RPMI8226 (cell line): ENCODE measurements at places on chromosomes 3 and 15.
A peak's percentile ranks its signal among the peaks of the same experiment; 100 is the strongest.

- no peak for DNase-seq
These were observed 65.9 kb downstream of the THSD4 start for GRCh38 chr15:71180986-71181853.

- DNase-seq: no peak
These were observed 16.7 kb downstream of the PLA2G4D start for GRCh38 chr15:42077689-42078088.

- no peak for DNase-seq
These were observed 8.5 kb downstream of the VEPH1 start for GRCh38 chr3:157494581-157495281.

GRCh38 chr15:75625542-75626347 lies at the start of gene SNUPN:
Gene SNUPN (minus strand): TSS chr15:75625725. CDS start chr15:75621051, 4,674 bp downstream.
- peak; percentile 99 for DNase-seq

GRCh38 chr3:111591555-111591954 lies 3.6 kb downstream of the ZBED2 start:
- DNase-seq: no peak

- DNase-seq: no peak
These were observed 15.1 kb downstream of the KLHL24 start for GRCh38 chr3:183650554-183650953.

DNA sequence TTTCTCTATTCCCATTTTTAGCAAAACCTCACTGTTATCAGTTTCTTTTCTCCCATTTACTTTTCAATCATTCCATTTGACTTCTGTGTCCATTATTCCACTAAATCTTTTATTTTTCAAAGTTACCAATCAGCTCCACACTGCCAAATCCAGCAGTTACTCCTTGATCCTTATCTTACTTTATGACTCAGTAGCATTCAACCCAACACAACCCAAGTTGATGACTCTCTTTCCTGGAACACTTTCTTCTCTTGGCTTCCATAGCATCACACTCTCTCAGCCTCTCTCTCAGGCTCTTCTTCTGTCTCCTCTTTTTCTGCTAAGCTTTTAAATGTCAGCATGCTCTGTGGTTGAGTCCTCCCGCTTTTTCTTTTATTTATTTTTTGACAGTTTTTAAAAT lies 36.3 kb downstream of the RASGRP1 start:
- DNase-seq: no peak

DNA sequence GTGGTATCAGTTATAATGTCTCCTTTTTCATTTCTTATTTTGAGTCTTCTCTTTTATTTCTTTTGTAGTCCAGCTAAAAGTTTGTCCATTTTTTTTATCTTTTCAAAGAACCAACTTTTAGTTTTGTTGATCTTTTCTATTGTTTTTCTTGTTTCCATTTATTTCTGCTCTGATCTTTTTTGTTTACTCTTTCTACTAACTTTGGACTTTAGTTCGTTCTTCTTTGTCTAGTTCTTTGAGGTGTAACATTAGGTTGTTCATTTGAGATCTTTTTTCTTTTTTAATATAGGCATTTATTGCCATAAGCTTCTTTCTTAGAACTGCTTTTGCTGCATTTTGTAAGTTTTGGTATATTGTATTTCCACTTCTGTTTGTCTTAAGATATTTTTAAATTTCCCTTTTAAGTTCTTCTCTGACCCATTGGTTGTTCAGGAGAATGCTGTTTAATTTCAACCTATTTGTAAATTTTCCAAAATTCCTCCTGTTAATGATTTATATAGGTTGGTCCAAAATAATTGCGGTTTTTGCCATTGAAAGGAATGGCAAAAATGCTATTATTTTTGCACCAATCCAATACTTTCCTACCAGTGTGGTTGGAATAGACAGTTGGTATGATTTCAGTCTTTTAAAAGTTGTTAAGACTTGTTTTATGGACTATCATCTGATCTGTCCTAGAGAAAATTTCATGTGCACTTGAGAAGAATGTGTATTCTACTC lies 51.2 kb downstream of the KAT2B start:
- no peak for DNase-seq

DNA sequence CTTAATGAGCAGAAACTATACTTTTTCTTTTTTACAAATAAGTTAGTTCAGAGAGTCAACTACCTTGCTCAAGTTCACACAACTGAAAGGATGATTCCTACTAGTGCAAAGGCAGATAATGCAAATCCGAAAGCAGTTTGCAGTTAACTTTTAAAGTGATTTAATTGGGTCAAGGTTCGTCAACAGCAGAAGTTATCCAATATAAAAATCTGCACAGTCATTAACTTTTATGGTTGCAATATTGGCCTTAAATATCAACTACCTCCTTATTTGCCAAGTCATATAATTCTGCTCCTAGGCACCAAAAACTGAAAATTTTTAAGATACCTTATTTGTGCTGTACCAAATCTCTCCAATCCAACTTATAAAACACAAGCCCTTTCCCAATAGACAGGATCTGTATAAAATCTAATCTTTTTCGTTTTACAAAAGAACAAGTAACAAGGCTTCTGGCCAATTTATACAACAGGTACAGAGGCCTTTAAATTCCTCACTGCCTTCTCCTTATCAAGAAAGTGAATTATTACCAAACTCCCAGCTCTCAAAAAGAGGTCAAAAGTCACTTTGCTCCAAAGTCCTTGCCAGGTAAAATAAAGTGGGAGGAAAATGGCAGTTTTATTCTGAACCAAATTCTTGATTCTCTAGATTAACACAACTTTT lies 416.6 kb upstream of the NECTIN3 start:
- no peak for DNase-seq

DNA sequence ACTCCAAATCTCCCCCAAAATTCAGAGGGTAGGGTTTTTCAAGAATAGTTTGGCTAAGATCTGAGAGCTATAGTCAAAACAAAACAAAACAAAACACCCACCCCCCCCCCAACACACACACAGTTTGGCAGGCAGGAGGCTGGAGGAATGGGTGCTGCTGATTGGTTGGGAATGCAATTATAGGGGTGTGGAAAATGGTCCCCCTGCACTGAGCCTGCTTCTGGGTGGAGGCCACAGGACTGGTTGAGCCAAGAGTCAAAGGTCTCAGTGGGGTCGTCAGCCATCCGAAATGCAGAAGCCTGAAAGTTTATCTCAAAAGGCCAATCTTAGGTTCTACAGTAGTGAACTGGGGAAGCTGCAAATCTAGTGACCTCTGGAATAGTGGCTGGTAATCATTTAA lies 2.5 kb upstream of the HACD2 start:
- DNase-seq: no peak

DNA sequence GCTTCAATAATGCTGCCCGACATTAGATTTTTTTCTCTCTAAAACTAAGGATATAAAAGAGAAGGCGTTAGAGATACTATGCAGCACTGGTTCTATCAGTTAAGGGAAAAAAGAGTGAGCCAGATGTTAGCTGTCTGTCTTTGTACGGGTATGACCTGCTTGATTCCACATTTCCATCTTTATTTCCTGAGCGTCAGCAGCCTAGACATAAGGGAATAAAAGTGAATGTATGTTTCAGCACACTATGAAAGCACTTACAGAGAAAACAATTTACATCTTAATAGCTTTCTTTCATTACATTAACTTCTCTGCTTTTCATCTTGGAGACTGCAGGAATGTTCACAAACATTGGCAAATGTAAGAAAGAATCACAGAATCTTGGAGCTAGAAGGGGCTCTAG lies 319.3 kb downstream of the CTNNB1 start:
- DNase-seq: no peak

DNA sequence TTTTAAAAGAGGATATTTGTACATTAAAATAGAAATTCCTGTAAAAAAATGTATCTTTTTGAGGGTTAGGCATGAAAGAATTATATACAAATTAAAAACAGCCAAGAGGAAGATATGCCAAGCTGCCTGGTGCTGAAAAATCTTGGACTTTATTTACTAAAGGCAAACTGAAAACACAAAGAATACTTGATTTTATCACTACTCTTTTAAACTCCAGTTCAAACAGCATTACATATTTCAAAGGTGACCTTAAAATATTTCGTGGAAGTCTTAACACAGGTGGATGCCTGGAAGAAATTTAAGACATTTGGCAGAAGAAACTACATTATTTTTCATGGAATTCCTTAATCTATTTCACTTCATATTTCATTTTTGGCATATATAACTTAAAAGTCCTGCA lies 101.1 kb upstream of the SLC2A2 start:
- no peak for DNase-seq

- DNase-seq: no peak
These were observed 35.5 kb downstream of the ESYT3 start for GRCh38 chr3:138469874-138470273.

GRCh38 chr15:22917556-22917955 lies 62.6 kb downstream of the CYFIP1 start:
- no peak for DNase-seq

- no peak for DNase-seq
These were observed 245.7 kb downstream of the SV2B start for GRCh38 chr15:91345736-91346135.

GRCh38 chr3:52650439-52650838 lies 35.3 kb downstream of the PBRM1 start:
- no peak for DNase-seq

GRCh38 chr3:8516047-8516661 lies 14.5 kb downstream of the LMCD1 start:
- DNase-seq: no peak

DNA sequence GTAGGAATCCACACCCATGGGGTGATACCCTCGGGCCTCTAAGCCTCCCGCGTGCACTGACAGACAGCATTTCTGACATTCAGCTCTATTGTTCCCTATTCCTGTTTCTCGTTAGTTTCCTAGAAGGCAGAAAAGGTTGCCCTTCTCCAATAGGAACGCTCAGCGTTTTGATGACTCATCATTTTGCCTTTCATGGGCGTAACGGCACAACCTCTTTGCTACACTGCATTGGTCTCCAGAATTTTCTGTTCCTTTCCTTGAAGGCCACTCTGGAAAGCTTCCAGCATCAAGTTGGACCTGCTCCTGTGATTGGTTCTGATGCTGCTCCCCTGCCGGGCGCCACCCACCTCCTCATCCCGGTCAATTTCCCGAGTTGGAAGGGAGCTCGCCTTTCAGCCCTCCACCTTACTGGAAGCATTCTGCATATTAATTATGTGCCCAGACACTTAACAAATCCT lies 13.0 kb upstream of the TNK2 start:
- DNase-seq: no peak

- no peak for DNase-seq
These were observed 534.5 kb upstream of the KCNMB2 start for GRCh38 chr3:178001670-178002101.

DNA sequence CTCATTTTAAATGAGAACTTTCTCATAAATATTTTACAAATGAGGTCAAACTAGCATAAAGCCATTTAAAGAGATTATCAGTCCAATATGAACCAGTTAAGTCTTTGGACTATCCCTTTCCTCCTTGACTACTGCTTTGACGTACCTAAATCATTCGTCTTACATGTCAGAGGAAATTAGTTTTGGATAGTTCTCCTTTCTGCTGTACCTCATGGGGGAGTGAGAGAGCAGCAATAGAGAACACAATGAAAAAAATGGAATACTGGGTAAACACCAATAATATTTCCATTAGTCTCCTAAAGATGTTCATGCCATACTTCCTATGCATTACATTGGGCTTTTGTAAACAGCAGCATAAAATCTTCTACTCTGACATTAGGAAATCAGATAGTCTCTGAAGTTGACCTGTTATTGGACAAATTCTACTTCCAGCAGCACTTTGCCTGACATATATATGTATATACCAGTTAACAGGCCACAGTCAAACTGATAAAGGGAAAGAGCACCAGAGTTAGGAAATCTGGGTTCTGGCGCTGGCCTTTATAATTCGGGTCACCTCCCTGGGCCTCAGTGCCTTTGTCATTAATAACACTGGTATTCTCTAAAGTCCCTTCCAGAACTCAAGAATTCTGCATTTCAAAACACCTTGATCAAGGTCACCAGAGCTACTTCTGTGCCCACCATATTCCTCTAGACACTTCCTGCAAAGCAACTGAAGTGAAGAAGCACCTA lies 26.8 kb downstream of the TIMMDC1 start:
- DNase-seq: no peak

- no peak for DNase-seq
These were observed 925.0 kb downstream of the GBE1 start for GRCh38 chr3:80836395-80836794.

DNA sequence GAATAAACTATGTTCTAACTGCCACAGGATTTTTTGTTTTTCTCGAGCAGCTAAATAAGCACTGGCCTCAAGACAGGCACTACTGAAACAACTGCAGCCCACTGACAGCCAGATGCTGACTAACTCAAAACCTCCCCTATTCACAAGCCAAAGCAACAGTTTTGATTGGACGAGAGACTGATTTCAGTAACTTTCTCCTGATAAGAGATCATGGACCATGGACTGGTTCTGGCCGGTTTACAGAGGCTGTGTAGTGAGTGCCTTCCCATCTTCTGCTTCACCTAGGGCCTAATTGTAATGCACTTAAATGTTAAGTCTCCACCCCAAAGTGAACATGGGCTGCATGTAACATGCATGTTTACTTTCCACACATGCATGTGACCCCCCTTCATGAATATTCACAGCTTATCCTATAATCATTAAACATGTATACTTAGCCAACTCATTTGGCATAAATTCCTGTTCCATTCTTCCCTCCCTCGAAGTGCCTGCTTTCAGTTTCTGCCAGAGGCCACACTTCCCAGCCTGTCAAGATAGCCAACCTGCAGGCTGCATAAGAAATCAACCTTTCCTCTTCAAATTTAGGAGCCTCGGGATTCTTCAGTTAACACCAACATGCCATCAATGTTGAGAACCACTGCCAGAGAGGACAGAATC lies 108.2 kb downstream of the ULK4 start:
- no peak for DNase-seq

- peak; percentile 67 for DNase-seq
These were observed 57.9 kb downstream of the RORA start for GRCh38 chr15:61171209-61171608.

DNA sequence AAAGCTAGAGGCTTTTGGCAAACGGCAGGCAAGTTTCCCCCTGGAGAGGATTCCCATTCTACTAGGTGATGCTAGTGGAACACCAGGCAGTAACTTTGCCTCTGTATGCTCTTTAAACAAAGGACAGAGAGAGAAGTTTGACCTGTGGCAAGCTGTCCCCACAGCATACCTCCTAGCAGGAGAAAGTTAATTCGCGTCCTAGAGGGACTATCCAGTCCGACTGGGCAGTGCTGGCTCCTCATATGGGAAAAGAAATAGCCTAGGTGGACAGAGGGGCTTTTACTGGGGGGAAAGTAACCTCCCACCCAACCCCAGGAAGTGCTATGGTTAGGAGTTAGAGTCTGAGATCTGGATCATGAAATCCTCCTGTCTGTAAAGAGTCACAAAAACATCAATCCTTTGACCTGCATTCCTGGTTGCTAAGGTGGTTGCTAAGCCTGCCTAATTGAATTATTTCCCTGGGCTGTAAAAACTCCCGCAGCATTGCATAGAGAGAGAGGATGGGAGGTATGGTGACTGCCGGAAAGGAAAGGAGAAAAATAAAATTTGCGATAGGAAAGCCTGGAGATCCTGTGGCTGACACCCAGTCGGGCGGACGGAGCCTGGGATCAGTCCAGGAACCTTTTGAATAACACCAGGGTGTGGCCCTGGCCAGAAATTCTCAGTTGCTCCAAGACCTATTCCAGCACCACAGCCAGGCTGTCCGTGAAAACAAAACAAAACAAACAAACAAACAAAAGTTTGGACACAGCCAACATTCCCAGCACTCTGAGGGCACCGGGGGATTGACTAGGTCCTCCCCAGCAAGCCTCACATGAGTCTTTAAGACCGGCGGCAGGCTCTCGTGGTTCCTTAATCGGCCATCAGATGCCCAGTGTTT lies 67.7 kb upstream of the ATP11B start:
- no peak for DNase-seq

- DNase-seq: no peak
These were observed 48.9 kb downstream of the TMEM44 start for GRCh38 chr3:194584320-194584776.

GRCh38 chr3:99950921-99951320 lies 133.3 kb downstream of the CMSS1 start:
- no peak for DNase-seq

GRCh38 chr3:81277853-81278252 lies 483.6 kb downstream of the GBE1 start:
- DNase-seq: no peak
